ENCODE measurements at places on chromosomes 4 and X.

- DNase-seq: no peak
Observed at GRCh38 chr4:94801016-94801415, 43.3 kb downstream of the BMPR1B start.

GRCh38 chr4:86961605-86962295, 26.9 kb downstream of the AFF1 start:
- DNase-seq: no peak

DNA sequence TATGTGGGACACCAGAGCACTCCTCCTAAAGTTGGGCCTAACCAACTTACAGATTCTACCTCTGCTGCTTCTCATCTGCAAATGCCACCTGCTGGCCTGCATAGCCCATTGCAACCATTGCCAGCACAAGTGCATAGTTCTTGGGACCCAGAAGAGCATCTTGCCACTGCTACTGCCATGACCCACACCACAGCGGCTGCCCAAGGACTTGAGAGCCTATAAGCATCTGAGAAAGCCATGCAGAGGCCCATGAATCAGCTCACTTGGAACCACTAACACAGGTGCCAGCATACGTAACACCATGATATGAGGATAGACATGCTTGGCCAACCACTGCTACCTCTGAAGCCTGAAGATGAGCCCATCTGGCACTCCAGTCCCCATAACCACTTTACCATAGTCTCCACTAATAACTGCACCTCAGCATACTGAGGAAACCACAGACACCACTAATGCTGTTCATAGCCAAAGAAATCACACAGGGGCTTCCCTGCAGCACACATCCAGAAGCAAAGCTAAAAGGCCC, 258.1 kb upstream of the AGTR2 start:
- DNase-seq: no peak

DNA sequence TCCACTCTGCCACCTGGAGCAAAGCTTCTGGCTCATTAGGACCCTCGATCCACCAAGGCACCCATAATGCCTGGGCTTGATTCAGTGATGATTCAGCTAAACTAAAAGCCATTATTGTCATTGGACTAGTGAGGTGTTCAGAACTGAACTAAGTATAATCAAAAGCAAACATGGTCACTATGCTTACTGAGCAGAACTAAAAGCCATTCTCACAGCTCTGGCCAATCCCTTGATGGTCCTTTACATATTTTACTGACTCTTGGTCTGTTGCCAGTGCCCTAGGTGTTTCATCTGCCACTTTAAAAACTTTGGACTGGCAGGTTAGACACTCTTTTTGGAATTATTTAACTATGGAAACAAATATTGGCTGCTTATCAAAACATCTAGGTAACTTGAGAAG, 703.5 kb downstream of the FAT4 start:
- DNase-seq: peak; percentile 35

DNA sequence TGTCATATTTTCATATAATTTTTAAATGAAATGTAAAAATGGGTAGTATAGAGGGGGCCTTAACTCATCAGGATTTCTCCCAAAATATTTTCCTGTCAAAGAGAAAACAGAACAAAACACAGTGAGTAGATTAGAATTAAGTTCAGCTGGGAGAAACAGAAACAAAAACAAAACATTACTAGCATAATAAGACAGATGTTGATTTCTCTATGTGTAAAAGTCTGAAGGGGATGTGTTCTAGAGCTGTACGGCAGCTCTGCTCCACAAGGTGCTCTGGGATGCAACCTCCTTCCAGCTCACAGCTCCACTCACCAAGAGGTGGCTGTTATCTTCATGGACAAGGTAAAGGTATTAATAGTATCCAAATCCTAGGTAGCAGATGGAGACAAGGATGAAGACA, 72.8 kb downstream of the ARHGEF38 start:
- no peak for DNase-seq

- no peak for DNase-seq
Observed at GRCh38 chr4:120725639-120726580, 196.6 kb downstream of the PRDM5 start.

- no peak for DNase-seq
Observed at GRCh38 chr4:108926061-108926460, 163.2 kb upstream of the ETNPPL start.

GRCh38 chr4:183995570-183995969, 90.5 kb downstream of the STOX2 start:
- DNase-seq: no peak

DNA sequence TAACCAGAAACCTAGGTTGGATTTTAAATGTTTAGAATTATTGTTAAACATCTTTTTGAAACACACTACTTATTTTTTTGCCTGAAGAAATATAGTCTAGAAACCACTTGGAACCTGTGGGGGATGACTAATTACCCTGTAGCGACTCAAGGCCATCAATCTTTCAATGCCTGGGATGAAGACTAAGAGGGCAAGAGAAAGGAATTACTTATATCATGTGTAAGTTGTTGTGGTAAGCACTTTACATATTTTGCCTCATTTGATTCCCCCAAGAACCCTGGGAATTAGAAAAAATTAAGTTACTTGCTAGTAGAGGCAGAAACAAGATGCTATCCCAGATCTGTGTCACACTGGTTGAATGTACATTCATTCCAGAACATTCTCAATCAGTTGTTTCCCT, 170.9 kb upstream of the GRIA3 start:
- DNase-seq: no peak
